ENCODE measurements at places on chromosomes 7 and 10. TPM values are rescaled to one million over a fixed set of nuclear protein-coding genes. Genes with fewer than 3 reads are reported as not detected.

NPSR1 gene
- total RNA-seq, result not detected

GRCh38 chr10:126214021-126214420 is 174.3 kb downstream of the ADAM12 start:
- DNase-seq, result no peak

DNA sequence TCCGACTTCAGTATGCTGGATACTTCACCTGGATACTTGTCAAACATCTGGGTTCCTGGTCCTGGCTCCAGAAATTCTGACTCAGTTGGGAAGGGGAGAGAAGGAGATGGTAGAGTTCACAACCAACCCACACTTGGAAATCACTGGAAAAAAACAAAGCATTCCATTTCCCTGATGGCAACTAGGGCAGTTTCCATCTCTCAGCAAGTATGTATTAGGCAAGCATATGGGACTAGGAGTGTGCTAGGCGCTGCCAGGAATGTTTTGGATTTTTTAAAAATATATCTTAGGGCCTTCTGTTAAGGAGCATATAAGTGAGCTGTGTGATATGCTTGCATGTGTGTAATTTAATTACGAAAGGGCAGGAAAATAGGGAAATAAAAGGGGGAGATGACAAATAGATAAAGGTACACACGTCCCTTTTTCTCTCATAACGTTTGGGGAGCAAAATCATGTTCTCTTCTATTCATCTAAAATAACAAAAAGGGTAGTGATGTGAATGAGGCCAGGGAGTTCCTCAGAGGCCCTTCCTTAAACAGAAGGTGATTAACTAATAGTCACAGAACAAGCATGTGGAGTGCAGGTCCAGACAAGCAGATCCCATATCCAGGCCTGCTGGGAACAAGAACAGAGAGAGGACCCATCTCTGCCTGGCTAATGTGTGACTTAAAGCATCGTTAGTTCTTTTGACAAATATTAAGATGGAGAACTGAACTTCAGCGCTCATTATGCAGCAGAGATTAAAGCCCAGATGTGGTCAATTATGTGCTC is 64.5 kb upstream of the NFE2L3 start:
- no peak for DNase-seq

INTS1 gene
- total RNA-seq, result 41.5 TPM

TMEM130 gene
- total RNA-seq, result 2.3 TPM

CLRN3 gene
- not detected for total RNA-seq

ANKRD61 gene
- total RNA-seq, result not detected

TMEM229A gene
- total RNA-seq, result not detected

DNA sequence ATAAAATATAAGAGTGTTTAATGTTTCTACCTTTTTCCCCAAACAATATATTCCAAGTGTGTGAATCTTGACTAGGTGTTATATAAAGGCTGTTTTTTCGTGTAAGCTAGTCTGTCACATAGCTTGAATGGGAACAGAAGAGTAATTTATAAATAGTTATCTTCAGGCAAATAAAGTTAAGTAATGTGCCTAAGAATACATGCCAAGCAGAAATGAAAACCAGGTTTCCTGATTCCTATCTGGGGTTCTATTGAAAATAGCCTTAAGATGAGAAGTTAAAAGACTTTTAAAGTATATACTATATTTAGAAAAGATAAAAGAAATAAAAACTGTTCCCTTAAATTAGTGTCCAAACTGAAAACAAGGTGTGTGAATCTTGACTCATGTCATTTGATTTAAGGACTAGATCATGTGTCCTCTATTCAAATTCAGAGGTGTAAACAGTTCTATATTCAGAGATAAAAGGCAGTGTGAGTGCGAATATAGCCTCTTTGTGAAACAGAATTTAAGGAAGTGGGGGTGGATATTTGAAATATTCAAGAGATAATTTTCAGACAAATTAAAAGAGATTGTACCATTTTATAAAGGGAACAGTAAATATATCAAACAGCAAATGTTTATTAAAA is 247.5 kb downstream of the THSD7A start:
- DNase-seq, result no peak

DNA sequence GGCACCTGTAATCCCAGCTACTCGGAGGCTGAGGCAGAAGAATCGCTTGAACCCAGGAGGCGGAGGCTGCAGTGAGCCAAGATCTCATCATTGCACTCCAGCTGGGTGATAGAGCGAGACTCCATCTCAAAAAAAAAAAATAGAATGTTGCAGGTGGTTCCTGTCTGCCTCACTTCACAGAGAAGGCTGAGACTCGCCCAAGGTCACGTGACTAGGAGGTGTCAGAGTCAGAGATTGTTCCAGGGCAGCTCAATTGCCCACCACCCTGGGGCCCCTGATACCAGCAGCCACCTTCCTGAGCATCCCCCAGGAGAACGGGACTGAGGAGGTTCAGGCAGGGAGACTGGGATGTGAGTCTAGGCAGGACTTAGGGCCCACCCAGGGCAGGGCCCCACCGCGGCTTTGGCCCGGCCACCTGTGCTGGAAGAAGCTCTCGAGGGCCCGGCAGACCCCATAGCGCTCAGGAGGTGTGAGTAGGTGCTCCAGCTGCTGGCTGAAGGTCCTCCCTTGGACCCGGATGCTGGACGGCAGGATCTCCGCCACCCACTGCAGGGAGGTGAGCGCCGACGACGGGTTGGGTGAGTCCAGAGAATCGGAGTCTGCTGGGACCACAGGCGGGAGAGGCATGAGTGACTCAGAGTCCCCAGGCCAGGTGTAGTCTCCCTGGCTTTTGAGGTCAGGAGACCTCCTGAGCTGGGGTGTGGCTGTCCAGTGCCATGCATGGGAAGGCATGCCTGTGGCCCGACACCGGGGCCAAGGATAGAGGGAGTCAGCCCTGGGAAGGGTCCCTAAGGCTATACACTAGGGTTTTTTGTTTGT is 30.9 kb downstream of the GRID2IP start:
- no peak for DNase-seq

- DNase-seq, result no peak
Measured at GRCh38 chr7:49089717-49090116, 165.4 kb downstream of the CDC14C start.

GRCh38 chr7:69342154-69342884 is 256.0 kb upstream of the AUTS2 start:
- no peak for DNase-seq

DNA sequence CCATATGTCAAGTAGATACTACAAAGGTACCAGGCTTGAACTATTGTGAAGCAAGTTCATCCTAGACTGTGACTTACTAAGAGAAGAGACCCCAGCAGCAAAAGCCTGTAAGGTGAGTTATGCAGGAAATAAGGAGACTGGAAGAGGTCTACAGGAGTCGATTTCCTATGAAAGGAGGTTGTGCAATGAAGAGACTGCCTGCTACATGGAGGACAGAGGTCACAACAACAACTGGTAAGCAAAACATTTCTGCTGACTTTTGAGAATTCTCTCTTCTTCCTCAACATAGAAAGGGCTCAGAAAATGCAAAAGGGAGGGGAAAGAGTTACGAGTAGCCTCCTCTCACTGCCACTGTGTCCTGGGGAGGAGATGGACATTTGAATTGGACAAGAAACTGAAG is 42.4 kb downstream of the PDK4 start:
- no peak for DNase-seq

DNA sequence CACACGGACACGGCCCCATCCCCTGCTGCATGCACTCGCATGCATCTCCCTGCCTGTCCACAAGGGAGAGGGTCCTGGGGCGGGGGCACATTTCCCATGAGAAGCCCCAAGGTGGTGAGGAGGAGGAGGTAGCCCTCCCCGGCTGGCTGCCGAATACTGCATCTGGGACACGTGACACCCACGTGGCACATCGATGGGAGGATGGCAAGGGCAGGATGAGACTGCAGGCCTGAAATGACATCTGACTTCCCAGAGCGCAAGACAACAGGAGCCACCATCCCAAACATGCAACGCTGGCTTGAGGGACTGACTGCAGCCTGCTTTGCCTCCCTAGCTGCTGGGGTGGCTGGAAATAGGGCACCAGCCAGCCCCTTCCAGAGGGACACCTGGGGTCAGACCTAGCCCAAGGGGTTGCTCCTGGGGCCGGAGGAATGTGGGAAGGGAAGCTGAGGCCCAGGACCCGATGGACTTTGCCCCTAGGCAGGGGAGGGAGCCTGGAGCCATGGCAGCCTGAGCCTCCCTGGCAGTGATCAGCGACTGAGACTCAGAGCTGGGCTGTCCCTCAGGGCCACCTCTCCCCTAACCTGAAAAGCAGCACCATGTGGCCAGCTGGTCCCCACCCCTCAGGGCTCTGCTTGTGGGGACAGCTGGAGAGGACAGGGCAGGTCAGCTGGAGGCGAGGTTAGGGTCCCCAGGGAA is 16.1 kb downstream of the BUD23 start:
- no peak for DNase-seq

DNA sequence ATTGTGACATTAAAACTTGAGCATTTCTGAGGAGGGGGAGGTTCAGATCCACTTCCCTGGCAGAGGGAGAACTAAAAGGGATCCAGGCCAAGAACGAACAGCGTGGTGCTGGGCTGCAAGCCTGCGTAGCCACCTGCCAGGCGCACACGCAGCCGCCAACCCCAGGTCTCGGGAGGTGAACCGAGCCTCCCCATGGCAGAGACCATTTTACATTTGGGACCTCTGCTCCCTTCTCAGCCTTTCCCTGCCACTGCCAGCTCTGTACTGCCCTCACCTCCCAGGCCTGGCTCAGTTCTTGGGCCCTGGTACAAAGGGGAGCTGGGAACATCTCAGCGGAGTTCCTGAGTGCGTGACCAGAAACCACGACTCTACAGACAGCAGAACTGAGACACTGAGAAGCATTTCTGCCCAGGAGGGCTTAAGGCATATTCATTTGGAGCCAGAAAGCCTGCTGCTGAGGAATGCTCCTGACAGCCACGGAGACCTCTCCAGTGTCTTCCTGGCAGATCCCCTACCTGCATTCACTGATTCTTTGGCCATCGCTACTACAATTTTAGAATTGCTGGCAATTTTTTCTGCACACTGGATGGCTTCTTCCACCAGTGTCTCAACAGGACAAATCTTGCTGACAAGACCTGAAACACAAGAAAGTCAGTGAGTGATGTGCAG is 7.6 kb downstream of the ECHS1 start:
- no peak for DNase-seq

DNA sequence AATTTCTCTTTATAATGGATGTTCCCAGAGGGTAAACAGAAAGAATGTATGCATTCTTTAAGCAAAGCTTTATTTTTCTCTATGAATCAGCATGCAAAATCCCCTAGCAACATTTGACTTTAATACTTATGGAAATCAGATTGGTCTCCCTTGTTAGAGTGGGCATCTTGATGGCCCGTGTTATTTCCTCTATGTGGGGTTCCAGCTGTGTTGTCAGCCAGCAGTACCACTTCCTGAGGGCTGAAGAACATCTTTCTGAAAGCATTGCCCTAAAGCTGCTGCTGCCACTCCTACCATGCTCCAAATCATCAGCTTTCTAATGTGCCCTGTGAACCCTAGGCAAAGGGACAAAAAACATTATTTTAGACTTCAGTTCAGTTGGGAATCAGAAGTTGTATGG is 70.4 kb upstream of the HECTD2 start:
- DNase-seq, result no peak

DNA sequence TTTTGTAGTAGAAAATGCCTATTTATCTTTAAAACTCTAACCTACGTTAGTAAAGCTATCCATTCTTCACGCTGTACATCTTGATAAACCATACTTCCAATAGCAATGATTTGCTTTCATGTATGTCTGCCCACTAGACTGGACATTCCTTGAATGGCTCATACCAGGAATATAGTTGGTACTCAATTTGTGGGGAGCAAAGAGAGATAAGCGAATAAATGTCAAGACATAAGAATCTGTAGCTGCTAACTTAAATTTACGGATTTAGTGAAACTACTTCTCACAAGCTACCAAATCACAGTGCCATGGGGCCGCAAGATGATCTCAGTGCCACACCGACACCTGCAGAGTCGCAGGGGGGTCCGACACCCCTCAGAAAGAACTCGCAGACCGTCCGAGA is 763 bp upstream of the RALA start:
- no peak for DNase-seq

GRCh38 chr7:17183630-17184328 is 114.7 kb upstream of the AHR start:
- DNase-seq, result no peak

CTAGE15 gene
- not detected for total RNA-seq

CD36 gene
- total RNA-seq, result 83.8 TPM

GIMAP1 gene
- total RNA-seq, result 6.8 TPM

DNA sequence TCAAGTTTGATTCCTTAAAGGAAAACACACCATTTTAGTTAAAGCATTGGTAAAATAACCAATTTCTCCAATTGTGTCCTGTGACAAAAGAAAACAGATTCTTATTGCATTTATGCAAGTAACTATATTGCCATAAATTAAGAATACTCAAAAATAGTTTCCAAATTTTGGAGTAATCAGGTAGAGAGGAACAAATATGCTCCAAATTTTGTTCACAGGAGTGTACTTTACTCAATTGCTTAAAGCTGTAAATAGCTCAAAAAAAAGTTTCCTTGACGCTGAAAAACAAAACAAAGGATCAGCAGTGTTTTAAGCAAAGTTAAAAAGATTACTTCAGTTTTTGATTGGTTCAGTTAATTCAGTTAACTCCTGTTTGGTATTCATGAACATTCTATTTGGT is 52.2 kb upstream of the INHBA start:
- DNase-seq, result no peak

DNA sequence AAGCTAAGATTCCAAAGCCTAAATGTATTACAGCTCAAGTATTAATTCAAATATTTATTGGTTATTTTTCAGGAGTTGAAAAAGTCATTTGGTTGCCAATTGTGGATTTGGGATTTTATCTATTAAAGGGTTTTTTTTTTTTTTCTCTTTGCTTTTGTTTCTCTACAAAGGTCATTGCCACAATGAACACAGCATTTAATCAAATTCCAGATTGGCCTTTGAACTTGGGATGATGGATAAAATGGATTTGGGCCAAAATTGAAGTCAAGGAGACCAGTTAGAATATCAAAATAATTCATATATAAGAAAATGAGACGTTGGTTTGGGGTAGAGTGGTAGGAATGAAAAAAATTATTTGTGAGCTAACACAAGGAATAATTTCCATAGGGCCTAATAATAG is 9.6 kb downstream of the LIPN start:
- DNase-seq, result no peak

DNA sequence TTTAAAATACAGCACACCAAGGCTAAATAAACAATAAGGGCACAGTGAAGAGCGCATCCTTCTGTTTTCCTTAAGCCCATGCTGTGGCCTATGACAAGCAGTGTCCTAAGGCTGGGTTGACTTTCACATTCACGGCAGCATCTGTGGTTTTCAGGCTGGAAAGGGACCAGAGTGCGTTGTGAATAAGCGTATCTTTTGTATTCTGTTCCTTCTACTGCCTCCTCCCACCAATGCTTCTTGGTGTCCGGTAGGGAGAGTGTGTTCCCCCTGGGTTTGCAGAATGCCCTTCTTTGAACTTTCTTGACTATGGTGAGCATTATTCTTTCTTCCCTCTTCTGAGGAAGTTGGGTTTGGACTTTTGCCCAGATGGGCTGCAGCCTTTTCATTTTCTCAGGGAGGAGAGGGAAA is 73.6 kb downstream of the ABCA13 start:
- no peak for DNase-seq

- DNase-seq, result no peak
Measured at GRCh38 chr10:7545792-7546191, 121.0 kb downstream of the ITIH5 start.

OR2A5 gene
- total RNA-seq, result not detected

GRCh38 chr10:45382591-45382990 is 8.6 kb downstream of the ALOX5 start:
- no peak for DNase-seq

GRCh38 chr7:67463983-67464382 is 467.4 kb downstream of the TYW1 start:
- DNase-seq, result no peak
